ENCODE measurements at places on chromosomes 7 and 10. TPM values are rescaled to one million over a fixed set of nuclear protein-coding genes. Genes with fewer than 3 reads are reported as not detected.

DNA sequence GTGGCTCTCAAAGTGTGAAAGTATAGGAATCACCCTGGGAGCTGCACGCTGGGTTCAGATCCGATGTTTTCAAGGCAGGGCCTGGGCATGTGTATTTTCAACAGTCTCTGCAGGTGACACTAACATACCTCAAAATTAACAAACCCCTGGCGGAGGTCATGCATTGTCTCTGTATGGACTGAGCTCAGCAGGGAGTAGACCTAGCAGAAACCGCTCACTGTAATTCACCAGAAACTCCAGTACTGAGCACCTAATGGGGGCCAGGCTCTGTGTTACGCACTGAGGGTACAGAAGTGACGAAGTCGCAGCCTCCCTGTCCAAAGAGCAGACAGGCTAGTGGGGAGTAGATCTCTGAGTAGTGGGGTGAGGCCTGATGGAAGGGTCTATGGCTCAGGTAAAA, 5.6 kb downstream of the STRA8 start:
- no peaks in the 10 kb centered on the region for H3K36me3 ChIP-seq
- no peak for DNase-seq
- peaks cover 13% of the 10 kb centered on the region for H3K27me3 ChIP-seq
- no peak overlapping the region for H3K27ac ChIP-seq
- no peak overlapping the region for H3K4me3 ChIP-seq

The WDR86 gene
- not detected for total RNA-seq

- no peak for DNase-seq
- H3K27ac ChIP-seq: no peak overlapping the region
- peaks cover 17% of the 10 kb centered on the region for H3K27me3 ChIP-seq
- H3K4me1 ChIP-seq: no peaks in the 10 kb centered on the region
Observed at GRCh38 chr10:70596110-70596798, 6.3 kb downstream of the PRF1 start.

DNA sequence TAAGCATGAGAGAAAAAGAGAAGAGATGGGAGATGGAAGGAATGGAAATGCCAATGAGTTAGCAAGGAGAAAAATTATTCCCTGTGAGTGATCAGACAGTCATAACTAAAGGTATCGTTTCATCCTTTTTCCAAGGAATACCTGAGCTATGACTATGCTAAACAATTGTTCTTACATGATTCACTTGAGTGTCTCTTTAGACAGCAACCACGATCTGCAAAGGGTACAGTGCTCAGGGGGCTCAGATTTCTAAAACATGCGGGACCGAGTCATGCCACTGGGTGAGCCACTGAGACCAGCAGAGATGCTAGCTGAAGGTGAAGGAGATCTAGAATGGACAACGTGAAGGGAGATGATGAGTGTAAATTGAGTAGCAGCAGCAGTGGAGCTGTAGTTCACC, 78.0 kb upstream of the CTTNBP2 start:
- peaks cover 5% of the 10 kb centered on the region for H3K4me1 ChIP-seq
- peaks cover 2% of the 10 kb centered on the region for H3K27me3 ChIP-seq
- no peaks in the 10 kb centered on the region for H3K36me3 ChIP-seq
- DNase-seq: no peak
- H3K4me3 ChIP-seq: no peak overlapping the region

- H3K27ac ChIP-seq: peak overlapping the region; percentile 84
- peaks cover 6% of the 10 kb centered on the region for H3K4me1 ChIP-seq
- no peak overlapping the region for H3K4me3 ChIP-seq
- H3K27me3 ChIP-seq: no peaks in the 10 kb centered on the region
- DNase-seq: no peak
- H3K36me3 ChIP-seq: peaks cover 52% of the 10 kb centered on the region
Observed at GRCh38 chr10:5927306-5927705, 37.3 kb downstream of the FBH1 start.

The PAPSS2 gene
- 61.5 TPM for total RNA-seq

DNA sequence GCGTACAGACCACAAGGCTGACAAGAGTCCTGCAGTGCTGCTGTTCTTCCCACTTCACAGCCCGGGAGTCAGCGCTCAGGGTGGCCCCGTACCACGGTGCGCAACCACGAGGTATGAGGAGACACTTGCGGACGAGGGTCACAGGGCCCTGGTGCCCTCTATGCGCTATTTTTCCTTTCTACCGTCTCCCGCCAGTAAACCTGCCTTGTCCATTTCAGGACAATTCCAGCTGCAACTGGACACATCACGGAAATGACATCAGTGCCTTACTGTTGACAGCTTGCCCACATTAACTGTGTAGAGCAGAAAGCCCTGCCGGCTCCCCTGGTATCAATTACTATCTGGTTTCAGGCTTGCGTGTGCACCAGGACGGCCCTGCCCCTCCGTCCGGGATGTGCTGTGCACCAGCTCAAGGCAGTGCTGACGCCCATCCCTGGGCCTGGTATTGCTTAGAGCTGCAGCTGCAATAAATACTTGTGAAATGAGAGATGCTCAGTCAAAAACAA, 65.1 kb downstream of the ZRANB1 start:
- no peak overlapping the region for H3K4me3 ChIP-seq
- H3K36me3 ChIP-seq: peaks cover 2% of the 10 kb centered on the region
- H3K27me3 ChIP-seq: no peaks in the 10 kb centered on the region
- H3K4me1 ChIP-seq: peaks cover 61% of the 10 kb centered on the region
- H3K27ac ChIP-seq: peak overlapping the region; percentile 75

The UFSP1 gene
- 5.0 TPM for total RNA-seq

The ACTL6B gene
- total RNA-seq: not detected

DNA sequence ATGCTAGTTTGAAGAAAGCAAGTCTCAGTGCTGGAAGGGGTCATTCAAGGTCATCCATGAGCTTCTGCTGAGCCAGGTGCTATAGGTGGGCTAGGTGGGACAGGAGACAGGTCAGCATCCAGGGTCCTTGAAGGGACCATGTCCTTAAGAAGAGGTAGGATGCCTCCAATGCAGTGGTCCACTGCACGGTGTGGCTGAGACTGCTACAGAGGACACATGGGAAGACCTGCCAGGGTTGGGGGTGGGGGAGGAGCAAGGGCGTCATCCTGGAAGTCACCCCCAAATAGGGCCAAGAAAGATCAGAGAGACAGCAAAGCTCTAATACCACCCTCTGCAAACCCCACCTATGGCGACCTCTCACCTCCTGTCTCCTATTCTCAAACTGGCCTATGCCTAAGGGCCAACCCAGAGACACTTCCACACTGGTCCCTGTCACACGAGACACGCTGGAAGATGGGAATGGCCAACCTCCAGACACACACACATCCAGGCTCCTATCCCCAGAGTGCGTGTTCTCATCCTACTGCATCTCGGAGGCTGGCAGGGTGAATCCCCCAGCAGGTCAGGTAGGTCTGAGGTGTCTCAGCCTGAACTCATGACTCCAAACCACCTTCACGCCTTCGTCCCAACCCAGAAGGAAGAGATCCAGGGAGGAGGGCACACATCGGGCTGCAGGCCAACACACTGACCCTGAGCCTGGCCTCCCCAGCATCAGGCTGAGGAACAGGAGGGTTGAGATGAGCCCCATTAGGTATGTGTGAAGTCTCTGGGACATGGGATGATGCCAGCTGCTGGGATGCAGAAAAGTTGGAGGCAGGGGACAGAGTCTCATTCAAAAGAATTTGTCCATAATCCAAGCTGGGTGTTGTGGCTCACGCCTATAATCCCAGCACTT, 5.6 kb upstream of the PPP1R35 start:
- peak; percentile 50 for DNase-seq
- no peak overlapping the region for H3K27ac ChIP-seq
- peaks cover 4% of the 10 kb centered on the region for H3K4me1 ChIP-seq
- no peaks in the 10 kb centered on the region for H3K27me3 ChIP-seq
- no peak overlapping the region for H3K4me3 ChIP-seq

DNA sequence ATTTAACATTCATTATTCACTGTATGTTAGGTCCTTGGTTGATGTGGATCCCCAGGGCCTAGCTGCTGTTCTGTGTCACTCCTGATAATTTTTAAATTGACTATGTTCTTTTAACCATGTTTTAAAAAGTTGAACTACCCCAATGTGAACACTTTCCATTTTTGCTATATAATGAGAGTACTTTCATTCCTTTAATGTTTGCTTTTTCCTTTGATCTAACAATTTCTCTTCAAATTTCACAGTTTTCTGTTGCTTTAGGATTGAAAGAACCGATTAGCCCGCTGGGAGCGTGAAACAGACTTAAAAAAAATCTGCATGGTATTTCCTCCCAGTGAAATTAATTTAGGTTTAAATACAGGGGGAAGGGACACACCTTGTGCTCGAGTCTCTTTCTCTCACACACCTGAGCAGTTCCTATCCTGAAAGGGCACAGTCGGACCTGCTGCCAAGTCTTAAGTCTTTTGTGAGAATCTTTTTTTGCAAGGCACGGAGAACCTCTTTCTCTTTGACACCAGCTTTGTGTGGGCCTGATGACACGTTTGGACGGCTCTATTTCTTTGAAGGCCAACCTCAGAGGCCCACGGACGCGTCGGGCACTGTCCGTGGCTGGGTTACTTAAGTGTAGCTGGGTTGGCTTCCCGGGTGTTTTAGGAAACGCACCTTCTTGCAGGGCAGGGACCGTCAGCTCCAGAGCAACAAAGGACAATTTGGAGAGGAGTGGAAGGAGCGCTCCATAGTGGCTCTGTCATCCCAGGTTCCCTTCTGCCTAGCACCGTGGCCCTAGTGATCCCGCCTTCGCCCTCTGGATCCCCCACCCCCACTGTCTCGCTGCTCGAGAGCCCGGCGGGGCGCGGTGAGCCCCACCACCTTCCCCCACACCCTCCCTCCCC, 1.0 kb upstream of the CHN2 start:
- DNase-seq: no peak
- no peak overlapping the region for H3K27ac ChIP-seq
- H3K36me3 ChIP-seq: peaks cover 1% of the 10 kb centered on the region
- peak overlapping the region; percentile 48 for H3K4me3 ChIP-seq
- H3K4me1 ChIP-seq: peaks cover 13% of the 10 kb centered on the region
- H3K27me3 ChIP-seq: peaks cover 57% of the 10 kb centered on the region

GRCh38 chr7:44223362-44224079, 22.7 kb downstream of the YKT6 start:
- H3K27ac ChIP-seq: no peak overlapping the region
- H3K4me1 ChIP-seq: no peaks in the 10 kb centered on the region
- no peak overlapping the region for H3K4me3 ChIP-seq
- H3K36me3 ChIP-seq: no peaks in the 10 kb centered on the region
- H3K27me3 ChIP-seq: peaks cover 12% of the 10 kb centered on the region
- DNase-seq: peak; percentile 47

- no peak overlapping the region for H3K4me3 ChIP-seq
- no peak for DNase-seq
- H3K27ac ChIP-seq: no peak overlapping the region
Observed at GRCh38 chr7:142983825-142984224, 21.7 kb upstream of the KEL start.

DNA sequence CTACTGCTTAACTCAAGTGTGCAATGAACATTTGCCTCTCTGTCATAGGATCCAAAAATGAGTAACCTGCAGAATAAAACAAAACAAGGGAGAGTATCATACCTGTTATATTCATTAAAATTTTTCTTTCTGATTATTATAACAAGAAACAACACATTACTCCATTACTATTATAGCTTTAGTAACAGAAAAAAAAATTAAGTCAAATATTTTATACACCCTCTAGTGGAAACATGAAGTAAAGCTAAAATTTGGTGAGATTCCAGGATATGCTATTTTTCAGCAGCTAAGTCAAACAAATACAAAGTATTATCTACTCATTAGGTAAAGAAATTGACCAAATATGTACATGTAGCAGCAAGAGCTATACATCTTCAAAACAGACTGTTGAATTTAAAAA, 56.3 kb downstream of the PDZD8 start:
- no peak overlapping the region for H3K4me3 ChIP-seq
- H3K27me3 ChIP-seq: no peaks in the 10 kb centered on the region
- no peaks in the 10 kb centered on the region for H3K36me3 ChIP-seq
- no peak for DNase-seq
- H3K27ac ChIP-seq: no peak overlapping the region

DNA sequence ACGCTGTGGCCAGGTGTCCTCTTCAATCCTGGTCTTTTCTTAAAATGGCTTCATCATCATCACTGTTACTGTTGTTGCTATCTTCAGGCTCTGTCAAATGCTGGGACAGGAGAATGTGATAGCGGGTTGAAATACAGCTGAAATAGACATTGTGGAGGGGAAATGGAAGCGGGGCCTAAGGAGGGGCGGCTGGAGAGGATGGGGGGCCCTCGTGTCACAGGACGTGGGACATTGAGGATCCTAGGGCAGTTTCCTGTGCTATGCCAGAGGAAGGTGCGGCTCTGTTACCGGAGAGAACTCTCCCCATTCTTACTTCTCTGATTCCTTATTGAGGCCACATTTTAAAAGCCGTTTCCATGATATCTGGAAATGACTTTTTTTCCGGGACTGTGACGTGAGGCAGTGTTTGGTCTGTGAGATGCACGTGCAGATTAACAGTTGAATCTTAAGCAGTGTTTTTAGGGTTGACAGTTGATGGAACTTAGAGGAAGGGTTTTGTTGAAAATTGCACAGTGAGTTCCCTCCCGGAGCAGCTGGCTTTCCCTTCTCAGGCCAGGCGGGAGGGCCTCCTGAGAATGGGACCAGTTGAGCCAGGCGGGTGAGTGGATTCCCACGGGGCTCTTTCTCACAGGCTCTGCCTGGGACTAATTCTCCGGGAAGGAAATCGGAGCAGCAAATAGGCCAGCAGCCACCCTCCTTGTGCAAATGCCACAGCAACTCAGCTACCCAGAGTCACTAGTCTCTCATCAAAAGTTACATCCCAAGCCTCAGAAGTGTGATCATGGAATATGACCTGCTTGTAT, 125.2 kb downstream of the TACC2 start:
- DNase-seq: no peak
- peak overlapping the region; percentile 98 for H3K27ac ChIP-seq
- H3K27me3 ChIP-seq: no peaks in the 10 kb centered on the region
- no peaks in the 10 kb centered on the region for H3K36me3 ChIP-seq

DNA sequence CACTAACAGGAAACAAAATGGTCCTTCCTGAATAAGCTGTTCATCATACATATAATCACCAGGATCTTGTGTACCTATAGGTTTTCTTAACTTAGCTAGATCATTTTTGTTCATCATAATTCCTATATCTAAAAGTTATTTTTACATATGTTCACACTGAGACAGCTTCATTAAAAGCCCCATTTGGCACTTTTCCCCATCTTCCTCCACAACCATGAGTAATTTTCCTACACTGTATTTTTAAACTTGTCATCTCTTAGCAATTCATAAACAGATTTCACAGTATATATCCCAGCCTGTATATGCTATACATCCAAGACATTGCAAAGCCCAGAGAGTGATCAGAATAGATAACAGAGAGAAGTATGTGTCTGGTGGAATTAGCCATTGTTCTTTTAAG, 28.3 kb downstream of the ZNF365 start:
- H3K4me3 ChIP-seq: no peak overlapping the region
- H3K27me3 ChIP-seq: no peaks in the 10 kb centered on the region
- H3K4me1 ChIP-seq: peaks cover 7% of the 10 kb centered on the region
- no peak overlapping the region for H3K27ac ChIP-seq
- no peak for DNase-seq

The PTPN20 gene
- total RNA-seq: not detected

All from chondrocyte (in vitro differentiated cells).